ENCODE measurements at places on chromosomes 11 and 22.

DNA sequence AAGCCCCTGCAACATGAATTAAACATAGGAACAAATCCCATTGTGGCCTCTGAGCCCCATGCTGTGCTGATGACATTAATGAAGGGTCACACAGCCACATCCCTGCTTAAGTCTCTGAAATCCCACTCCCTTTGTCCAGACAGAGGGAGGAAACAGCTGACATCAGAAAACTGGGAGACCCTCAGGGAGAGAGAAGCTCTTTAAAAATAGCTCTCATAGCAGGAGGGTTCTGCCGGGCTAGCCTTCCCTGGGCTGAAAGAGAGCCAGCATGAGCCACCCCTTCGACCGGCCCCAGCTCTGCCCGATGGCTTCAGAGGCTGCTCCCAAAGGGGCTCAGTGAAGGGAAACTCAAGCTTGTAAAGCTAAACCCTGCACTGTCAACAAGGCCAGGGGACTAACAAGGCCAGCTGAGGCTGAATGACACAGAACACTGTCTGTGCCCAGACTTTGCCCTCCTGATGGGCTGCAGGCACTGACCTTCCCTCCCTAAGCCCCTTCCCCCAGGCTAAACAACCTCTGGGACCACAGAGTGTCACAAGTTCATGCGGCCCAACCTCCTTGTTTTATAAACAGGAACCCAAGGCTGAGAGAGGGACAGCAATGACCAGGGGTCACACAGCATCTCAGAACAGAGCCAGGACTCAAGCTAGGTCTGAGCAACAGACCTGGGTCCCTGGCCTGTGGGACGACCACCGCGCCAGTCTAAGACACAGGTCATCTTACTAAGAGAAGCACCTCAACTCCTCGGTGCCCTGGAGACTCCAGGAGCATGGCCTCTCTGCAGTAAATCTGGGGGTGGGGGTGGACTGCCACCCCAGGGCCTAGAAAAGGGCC is 163.8 kb downstream of the CHST1 start:
- no peak for DNase-seq

DNA sequence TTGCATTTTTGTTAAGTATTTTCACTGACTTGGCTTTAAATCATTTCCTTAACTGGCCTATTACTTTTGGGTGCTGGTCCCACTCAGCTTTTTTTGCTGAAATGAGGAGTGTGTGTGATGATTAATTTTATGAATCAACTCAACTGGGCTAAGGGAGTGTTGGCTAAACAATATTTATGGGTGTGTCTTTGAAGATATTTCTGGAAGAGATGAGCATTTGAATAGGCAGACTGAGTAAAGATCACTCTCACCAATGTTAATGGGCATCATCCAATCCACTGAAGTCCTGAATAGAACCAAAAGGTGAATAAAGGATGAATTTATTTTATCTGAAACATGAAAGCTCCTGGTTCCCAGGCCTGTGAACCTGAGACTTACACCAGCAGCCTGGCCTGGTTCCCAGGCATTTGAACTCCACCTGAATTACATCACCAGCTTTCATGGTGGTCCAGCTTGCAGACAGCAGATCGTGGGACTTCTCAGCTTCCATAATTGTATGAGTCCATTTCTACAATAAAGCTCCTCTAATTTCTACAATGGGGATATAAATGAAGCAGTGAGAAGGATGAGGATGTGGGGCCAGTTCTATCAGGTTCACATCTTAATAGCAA is 241.3 kb upstream of the ZC3H12C start:
- DNase-seq = no peak

DNA sequence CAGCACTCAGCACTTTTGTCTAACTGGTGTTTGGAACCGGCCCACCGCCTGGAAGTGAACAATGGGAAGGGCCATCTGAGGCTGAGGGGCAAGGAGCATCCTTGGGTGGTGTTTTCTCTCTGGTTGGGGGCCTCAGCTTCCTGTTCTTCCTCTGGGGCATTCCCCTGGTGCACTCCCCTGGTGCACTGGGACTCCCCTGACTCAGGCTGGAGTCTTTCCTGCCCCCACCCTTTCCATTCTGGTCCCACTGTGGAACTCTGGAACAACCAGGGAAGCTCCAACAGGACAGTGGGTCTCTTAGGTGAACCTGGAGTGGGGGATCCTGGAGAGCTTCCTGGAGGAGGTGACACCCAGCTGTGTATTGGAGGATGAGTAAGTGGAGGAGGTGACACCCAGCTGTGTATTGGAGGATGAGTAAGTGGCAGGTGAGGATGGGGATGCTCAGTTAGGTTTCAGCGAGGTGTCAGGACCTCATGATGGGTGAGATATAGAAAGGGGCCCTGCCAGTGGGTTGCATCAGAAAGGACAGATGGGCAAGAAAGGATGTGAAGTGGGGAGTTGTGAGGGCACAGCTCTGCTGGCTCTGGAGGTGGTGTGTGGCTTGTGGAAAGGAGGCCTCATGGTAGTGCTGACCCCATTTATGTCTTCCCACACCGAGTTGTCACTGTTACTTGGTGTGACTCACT is 132.1 kb downstream of the OSBP2 start:
- no peak for DNase-seq

DNA sequence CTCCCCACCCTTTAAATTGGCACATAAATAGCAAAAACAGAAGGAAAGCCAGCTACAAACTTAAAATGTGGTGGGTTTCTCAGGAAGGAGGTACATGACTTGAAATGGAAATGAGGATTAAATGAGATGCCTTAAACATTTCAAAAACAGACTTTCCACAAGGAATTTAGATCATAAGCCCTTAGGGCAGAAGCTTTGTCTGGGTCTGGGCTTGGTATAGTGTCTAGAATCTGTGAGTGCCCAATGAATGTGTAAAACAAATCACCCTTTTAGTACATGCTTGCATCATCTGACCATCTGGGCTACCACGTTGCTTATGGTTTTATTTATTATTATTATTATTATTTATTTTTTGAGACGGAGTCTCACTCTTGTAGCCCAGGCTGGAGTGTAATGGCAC is 37.1 kb upstream of the CREB3L1 start:
- no peak for DNase-seq

DNA sequence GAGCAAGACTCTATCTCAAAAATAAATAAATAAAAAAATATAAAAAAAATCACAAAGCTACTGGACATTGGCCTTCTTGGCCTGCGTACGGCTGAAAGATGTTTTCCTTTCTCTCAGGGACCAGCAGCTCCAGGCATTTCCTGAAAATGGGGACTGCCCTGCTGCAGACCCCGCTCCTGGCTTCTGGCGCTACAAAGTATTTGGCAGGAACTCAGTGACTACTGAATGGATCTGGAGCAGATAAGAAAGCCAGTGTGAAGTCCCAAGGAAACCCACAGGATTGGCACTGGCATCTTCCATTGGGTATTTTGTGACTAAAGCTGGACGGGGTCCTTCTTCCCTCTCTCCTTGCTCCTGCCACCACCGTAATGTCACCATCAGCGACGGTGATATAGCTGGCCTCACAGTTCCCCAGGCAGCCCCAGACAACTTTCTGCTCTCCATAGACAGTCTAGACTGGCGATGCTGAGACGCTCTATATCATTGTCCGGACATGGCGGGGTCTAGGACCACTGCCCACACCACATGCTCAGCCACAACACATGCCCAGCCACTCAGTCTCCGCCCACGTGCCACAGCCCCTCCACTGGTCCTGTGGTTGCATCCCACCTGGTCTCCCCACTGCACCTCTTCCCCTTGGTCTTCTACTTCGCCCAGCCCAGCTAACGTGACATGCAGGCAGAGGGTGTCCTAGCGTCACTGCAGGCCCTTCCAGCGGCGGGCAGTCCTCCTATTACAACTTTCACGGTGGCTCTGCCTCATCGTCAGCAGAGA is 22.7 kb upstream of the YPEL1 start:
- DNase-seq = no peak

- no peak for DNase-seq
These were observed 258.3 kb downstream of the LRRC4C start for GRCh38 chr11:41201156-41201555.

DNA sequence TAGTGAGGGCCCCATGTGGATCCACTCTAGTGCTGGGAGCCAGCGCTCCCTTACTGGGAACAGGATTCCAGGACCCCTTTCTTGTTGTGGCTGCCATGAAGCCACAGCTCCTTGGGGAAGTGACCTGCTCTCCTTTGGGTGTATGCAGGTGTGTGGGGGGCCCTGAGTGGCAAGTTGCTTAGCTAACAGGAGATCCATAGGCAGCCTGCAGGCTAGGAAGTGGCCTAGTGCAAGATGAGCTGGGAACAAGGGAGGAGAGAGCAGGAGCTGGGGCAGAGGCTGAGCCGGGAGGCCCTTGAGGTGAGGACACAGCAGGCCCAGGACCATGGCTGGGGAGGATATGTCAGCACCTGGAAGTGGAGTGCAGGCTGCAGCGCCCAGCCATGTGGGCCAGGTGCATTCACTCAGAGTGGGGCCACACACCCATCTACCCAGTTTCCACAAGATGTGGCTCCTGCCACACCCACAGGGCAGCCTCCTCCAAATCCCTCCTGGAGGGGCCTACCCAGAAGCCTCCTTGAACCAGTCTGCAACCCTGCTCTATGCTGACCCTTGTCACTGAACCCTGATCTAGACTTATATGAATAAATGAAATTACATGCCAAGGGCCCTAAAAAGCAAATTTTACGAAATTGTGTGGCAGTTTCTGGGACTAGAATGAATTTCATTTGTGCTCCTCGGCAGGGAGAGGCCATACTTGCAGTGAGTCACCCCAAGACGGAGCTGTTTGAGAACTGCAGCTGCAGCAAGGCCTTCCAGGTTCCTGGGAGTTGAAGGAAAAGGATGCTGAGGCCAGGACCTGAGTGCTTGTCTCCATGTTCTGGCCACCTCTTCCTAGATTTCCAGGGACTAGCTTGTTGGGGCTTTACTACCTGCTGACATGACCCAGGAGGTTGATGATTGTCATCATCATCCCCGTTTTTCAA is 3.2 kb downstream of the THAP7 start:
- no peak for DNase-seq

DNA sequence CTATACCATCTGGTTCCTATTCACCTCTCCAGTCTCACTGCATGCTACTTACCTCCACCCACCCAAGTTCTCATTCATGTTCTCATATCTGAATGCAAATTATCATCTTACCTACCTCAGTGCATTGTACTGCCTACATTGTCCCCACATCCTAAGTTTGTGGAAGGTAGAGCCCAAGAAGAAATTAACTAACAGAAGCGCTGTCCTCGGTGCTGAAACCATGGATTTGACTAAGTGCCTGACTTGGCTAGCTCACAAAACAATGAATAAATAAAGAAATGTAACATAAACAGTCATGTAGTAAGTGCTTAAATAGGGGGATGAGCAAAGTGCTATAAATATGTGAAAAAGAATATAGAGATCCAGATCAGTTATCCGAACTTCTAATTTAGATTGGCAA is 63.2 kb downstream of the GRIA4 start:
- DNase-seq = no peak

DNA sequence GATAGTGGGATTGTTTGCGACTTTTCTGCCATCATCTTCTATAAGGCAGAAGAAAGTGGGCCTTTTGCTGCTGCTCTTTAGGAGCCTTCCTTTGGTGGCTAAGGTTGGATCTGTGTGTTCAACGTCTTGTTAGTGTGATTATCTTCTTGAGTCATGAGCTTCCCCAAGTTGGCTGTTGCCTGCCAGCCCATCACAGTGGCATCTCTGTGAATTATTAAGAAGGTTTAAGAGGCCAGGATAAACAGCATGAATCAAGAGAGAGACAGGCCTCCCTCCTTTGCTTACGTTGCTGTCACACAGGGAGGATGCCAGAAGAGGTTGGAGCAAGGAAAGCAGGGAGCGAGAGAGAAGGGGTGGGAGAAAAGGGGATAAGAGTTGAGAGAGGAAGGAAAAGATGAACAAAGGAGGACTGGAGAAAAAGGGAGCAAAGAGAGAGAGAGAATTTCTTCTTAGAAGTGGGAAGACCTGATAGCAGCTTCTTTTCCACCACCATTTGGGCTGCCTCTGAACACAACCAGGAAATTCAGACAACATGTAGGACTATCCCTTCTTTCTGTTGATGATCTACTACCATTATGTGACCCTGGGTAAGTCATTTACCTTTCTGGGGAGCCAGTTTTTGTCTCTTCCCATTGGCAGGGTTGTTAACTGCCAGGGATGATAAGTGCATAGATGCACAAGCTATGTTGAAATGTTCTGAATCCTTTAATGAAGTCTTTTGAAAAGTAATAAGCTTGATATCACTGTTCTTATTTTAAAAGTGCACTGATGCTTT is 126.5 kb downstream of the NAV2 start:
- DNase-seq = no peak

- no peak for DNase-seq
These were observed 6.0 kb upstream of the SYT7 start for GRCh38 chr11:61586792-61587430.

- DNase-seq = no peak
These were observed 36.3 kb upstream of the APOBEC3A start for GRCh38 chr22:38921120-38921519.

DNA sequence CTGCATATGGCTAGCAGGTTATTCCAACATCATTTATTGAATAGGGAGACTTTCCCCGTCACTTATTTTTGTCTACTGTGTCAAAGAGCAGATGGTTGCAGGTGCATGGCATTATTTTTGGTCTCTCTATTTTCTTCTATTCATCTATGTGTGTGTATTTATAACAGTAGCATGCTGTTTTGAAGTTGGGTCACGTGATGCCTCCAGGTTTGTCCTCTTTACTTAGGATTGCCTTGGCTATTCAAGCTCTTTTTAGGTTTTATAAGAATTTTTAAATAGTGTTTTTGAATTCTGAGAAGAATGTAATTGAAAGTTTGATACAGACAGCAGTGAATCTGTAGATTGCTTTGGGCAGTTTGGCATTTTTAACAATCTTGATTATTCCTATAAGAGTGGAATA is 770.6 kb downstream of the CNTN5 start:
- no peak for DNase-seq

DNA sequence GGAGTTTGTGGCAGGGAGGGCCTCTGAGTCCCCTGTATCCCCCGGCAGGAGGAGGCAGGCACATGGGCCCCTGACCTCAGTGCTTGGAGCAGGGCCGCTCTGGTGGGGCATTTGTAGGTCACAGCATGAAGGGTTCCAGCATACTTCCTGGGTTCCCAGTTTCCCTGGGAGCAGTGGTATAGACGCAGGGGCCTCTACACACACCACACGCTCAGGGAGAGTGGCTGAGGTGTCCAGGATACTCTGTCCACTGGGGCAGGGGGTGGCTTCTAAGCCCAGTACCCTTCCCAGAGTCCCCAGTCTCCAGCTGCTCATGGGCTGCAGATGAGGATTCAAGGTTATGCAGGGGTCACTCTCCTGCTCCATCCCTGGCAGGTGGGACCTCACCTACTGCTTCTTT is 6.1 kb downstream of the LSP1 start:
- no peak for DNase-seq

- no peak for DNase-seq
These were observed 35.8 kb downstream of the GAB2 start for GRCh38 chr11:78381865-78382264.

Data from CD4-positive, alpha-beta T cell treated with Interleukin-15 for 4 hours (primary cell).